ENCODE measurements at places on chromosomes 12 and 14.

GRCh38 chr12:123996581-123996980, 23.6 kb downstream of the ZNF664 start:
- DNase-seq, result no peak

- DNase-seq, result no peak
These were observed 72.7 kb upstream of the MANSC4 start for GRCh38 chr12:27852742-27853141.

GRCh38 chr12:95004610-95005009, 1.1 kb upstream of the NDUFA12 start:
- DNase-seq, result no peak

DNA sequence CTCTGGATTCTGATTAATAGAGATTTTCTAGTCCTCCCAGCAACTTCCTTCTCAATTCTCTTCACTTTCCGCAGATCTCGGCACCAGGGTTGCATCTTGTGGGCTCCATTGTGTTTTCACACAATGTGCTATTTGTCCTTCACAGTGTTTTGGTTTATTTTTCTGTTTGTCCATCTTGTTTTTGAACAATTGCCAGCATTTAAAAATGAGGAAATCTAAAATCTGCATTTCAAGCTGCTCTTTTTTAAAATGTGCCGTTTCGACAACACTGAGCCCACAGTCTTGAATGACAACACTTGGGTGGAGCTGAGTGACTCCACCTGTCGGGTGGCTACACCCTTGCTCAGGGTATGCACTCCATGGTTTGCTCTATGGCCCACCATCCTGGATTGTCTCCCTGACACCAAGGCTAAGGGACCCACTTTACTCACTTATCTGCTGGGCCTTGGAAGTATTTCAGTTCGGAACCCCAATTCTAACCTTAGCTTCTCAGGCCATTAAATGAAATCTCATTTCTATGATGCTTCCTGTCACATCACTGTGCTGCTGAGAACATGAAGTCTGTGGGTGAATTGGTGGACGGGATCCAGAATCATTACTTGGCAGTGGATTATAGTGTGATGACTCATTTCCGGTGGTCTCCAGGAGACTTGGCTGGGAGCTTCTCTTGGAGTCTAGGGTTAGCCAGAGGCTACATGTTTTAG, 3.4 kb upstream of the MYRFL start:
- DNase-seq, result no peak

DNA sequence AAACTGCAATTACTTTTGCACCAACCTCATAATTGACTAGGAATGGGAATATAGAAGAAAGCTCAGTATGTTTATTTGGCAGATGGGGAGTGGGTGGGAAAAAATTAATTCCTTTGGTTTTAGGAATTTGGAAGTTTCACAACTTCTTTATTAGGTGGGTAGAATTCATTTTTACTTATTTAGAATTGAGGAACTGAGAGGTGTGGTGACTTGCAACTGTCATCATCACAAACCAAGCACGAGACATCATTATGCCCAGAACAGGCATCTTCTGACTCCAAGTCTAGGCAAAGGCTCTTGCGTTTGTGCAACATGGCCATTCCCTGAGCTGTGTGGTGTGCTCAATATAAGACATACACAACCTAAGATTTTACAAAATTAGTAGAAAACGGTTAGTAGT, 380.0 kb downstream of the ATP23 start:
- DNase-seq, result no peak

GRCh38 chr14:99884834-99885648, 91.8 kb downstream of the EML1 start:
- DNase-seq, result peak; percentile 69

DNA sequence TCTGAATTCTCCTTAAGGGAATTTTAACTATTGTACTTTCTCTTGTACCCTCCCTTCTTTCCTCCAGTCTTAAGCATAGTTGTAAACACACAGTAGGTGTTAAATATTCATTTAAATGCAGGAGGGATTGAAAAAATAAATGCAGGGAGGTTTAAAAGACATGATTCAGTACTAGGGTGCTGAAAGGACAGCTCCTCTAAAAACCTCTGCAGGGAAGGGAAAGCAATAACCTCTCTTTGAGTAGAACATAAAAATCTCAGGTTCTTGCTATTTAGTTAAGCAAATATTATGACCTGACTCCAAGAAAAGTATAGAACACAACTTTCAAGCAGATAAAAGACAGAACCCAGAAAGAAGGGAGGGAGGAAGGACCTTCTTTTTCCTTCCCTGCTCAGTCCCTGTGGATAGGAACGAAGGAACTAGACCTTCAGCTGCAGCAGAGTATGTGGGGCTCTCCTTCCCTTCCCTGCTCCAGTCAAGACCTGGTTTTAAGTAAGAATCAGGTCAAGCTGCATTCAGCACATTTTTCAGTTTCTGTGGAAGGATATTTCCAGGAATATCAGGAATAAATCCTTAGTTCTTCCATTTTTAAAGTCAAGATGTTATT, 4.7 kb downstream of the MAP3K9 start:
- DNase-seq, result no peak

- no peak for DNase-seq
These were observed 55.1 kb downstream of the PPP1R36 start for GRCh38 chr14:64604881-64605280.

- DNase-seq, result no peak
These were observed 34.6 kb downstream of the EP400 start for GRCh38 chr12:131984334-131984733.

GRCh38 chr14:87960013-87960787, 32.8 kb downstream of the GALC start:
- no peak for DNase-seq

DNA sequence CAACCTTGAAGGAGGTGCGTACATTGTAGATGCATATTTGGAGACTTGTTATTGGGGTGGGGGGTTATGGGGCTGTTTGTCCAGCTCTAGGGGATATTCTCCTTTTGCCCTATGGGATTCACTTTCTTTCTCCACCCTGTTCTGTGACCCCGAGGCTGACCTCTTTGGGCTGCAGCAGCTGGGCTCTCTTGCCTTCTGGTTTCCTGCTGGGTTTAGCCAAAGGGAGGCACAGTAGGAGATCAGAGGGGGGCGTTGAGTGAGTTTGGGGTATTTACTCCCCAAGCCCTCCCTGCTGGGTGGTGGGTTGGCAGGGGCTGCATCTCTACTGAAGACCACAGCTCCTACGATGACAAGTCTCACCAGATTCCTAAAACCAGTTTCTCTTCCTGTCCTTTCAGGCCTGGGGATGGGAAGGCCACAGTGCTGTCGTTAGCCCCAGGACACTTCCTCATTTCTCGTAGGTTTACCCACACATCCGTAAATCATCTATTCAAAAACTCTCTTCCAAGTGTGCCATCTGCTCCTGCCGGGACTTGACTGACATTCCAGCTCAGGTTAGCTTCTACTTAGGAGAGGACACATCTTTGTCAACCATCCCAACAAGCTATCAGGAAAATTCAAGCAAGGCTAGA, 127.1 kb downstream of the TMEM30B start:
- DNase-seq, result no peak

GRCh38 chr14:86533834-86534233, 1003.9 kb downstream of the FLRT2 start:
- DNase-seq, result no peak

GRCh38 chr12:21913823-21914222, 27.4 kb downstream of the ABCC9 start:
- DNase-seq, result no peak

GRCh38 chr14:38524636-38525509, 269.0 kb upstream of the CLEC14A start:
- no peak for DNase-seq

- no peak for DNase-seq
These were observed 82.9 kb upstream of the SCAF11 start for GRCh38 chr12:46073321-46073720.

- DNase-seq, result no peak
These were observed 20.2 kb downstream of the HDAC7 start for GRCh38 chr12:47799357-47799955.

DNA sequence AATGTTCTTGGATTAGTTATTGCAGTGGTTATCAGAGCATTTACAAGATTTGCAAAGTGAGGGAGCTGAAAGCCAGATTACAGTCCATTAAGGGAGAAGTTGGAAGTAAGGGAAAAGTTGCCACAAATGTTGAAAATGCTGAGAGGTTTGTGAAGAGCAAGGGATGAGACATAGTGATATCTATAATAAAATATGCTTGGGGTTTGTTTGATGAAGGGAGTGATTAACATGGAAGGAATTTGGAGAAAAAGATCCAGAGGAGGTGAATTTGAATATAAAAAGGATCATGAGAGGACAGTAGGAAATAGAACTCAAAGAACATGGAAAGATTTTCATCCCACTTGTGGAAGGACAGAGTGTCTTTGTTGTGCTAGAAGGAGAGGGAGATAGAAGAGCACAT, 19.3 kb upstream of the CCER1 start:
- no peak for DNase-seq

DNA sequence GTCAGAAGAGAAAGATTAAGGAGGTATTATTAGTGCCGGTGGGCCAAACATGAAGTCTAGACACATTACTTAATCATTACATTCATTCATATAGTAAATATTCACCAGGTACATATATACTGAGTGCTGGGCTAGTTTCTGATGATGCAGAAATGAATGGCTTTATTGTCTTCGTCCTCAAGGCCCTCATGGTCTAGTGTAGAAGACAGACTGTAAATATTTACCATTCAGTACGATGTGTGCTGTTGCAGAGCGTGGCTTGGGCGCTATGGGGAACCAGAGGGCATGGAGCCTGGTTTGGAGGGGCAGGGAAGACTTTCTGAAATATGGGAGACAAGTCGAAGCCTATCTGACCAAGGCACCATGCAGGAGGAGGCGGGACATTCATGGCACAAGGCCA, 37.0 kb upstream of the TCL1B start:
- no peak for DNase-seq

DNA sequence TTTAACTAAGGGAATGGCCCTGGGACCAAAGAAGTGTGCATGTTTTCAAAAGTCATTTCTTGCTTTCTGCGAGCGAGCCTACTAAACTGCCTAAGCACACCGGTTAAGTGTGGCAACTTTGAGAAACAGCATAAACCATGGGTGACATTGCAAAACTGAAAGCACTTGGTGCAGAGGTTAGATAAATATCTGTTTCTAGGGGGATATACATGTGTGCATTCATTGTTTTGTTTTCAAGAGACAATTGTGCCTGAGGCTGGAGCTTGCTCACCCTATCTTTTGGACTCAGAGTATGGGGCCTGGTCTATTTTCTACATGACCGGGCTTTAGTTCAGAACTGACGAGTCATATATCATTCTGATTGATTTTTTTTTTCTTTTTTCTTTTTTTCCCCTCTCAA, 923.4 kb downstream of the NRXN3 start:
- DNase-seq, result peak; percentile 0

DNA sequence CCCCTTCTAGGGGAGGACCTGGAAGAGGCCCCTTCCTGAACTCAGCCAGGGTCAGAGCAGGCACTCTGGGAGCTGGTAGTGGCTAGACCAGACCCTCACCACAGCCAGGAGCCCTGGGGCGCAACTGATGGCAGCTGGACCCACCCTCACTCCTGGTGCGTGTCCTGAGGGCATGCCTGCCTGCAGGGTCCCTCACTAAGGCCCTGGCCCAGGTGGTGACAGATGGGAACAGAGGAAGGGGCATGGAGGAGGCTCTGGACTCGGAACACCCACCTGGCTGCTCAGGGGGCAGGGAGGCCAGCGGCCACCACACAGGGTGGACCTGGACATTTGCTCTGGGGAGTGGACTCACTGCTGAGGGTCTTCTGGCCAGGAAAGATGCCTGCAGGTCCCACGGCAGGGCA, 342.2 kb upstream of the SFSWAP start:
- peak; percentile 42 for DNase-seq

- DNase-seq, result no peak
These were observed 833.1 kb upstream of the SEL1L start for GRCh38 chr14:82366803-82367202.

DNA sequence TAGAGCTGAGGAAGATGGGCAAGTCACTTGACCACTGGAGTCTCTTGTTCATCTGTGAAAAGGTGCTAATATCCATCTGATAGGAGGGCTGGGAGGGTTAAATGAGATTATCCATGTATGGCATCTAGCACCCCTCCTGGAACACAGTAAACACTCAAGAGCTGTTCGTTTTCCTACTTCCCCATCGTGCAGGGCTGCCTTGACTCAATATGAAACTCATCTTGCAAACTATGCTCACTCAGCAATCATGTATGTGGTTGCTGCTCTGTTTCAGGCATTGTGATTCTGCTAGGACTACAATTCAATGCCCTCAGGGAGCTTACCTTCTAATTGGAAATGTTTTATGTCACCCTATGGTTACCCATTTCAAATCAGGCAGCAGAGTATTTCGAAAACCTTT, 395.6 kb downstream of the BCAT1 start:
- no peak for DNase-seq

Measured in SK-N-SH (cell line).